ENCODE measurements at places on chromosomes 7 and 10.

DNA sequence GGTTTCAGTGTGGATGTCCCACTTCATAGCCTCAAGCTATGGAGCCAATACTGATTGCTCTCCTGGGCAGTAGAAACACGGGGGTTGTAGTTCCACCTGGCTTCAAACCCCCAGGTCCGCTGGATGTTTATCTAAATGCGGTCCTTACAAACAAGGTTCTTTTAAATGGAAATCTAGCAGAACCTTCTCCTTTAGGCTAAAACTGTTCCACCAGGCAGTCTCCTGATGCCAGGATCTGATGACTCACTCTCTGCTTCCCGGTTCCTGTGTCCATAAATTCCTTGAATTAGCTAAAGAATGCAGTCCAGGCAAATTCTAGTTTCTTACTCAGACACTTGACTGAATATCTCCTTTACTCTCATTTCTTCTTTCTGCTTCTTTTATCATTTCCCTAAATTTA, 108.4 kb upstream of the FAM3C start:
- no peak for DNase-seq

DNA sequence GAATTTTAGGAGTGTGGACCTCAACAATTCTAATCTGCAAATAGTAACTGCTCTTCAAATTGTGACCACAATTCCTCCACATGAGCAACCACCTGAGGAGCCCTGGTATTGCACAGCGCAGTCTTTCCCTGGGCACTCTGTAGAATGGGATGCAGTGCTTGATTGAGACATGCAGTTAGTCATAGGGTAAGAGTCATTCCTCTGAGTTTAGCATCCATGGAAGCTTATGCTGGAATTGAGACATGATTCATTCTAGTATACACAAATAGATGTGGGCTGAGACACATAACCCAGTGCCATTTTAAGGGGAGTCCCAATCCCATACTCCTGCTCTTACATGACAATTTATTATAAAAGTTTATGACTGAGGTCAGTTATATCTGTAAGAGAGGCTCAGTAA, 582.3 kb upstream of the CNTNAP2 start:
- DNase-seq: no peak

DNA sequence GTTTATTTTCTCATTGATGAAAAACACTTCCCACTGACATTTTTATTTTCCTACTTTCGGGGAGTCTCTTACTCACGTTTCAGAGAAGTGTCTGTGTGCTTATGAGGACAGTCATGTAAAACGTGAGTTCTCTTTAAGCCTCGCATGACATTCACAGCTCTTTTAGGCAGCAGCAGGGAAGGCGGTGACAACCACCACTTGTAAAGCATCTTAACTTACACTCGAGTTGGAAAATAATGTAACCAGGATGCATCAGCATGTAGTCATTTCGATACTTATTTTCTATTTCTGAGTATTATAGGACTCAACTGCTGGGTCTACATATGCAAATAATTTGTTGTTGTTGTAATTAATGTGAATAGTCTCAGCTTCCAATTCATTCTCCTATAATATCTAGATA, 153.6 kb downstream of the SEMA3D start:
- DNase-seq: no peak

- DNase-seq: no peak
Observed at GRCh38 chr7:69956541-69956940, 358.3 kb downstream of the AUTS2 start.

DNA sequence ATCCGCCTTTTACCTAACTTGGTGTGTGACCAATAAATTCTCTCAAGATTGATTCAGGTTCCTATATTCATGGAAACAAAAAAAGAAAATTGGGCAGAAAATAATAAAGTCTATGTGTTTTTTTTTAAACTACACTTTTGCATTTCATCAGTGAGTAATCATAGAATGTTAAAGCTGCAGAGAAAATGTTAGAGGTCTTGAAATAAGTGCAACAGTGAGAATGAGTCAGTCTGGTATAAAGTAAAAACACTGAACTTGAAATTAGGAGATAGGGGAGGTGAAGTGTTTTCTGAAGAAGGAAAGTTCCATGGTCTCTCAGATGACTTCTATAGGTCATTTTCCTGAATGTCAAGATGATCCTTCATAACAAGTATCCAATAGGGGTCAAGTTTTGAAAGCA, 202.6 kb upstream of the NRP1 start:
- DNase-seq: no peak

- no peak for DNase-seq
Observed at GRCh38 chr10:89076120-89076519, 85.5 kb downstream of the FAS start.

GRCh38 chr10:131980321-131980720, 1.4 kb downstream of the BNIP3 start:
- no peak for DNase-seq

- no peak for DNase-seq
Observed at GRCh38 chr7:140327261-140327661, 71.1 kb downstream of the SLC37A3 start.

GRCh38 chr7:48141521-48141920, 29.7 kb upstream of the ABCA13 start:
- no peak for DNase-seq

GRCh38 chr10:69908124-69908523, 106.4 kb downstream of the COL13A1 start:
- DNase-seq: no peak

GRCh38 chr7:45716380-45717203, 142.4 kb downstream of the ADCY1 start:
- no peak for DNase-seq

GRCh38 chr10:117537436-117537903, 5.1 kb upstream of the EMX2 start:
- no peak for DNase-seq

Measured in T follicular helper cell (primary cell).